ENCODE measurements at places on chromosomes 6 and 20.
A peak's percentile ranks its signal among the peaks of the same experiment; 100 is the strongest.

DNA sequence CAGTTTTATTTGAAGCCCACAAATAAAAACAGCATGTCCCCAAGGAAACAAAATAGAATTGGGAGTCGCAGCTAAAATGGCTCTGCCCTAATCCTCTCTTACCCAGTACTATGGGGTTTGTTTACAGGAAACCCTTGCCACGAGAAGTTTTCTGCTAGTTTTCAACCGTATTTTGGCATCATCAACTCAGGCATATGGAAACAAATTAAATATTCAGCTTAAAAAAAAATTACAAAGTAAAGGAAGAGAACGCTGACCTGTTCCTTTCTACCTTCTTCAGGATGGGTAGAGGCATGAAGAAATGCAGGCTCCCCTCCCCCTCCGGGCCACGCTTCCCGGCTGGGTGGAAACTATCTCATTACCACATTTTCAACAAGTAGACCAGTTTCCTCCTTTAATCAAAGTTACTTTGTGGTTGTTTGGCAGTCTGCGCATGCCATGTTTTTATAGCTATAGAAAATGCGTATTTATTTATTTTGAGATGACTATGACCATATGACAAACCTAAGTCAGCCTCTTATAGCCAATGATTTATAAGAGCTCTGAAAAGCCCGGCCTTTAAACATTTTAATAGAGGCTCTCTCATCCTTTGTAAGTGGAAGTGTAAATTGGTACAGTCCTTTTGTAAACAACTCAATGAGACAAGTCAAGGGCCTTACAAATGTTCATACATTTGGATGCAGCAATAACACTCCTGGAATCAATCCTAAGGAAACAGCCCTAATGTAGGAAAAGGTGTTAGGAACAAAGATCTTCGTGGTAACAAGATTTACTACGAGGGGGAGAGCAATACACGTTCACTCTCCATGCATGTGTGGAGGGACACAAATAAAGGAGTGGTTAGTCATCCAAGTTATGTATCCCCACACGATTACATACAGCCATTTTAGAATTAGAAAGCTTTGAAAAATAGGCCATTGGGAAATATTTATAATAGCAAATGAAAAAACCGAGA lies 16.1 kb upstream of the ZNF217 start:
- DNase-seq, result peak; percentile 6

- no peak for DNase-seq
Observed at GRCh38 chr6:89750338-89750737, 69.3 kb downstream of the MDN1 start.

- DNase-seq, result no peak
Observed at GRCh38 chr6:93194480-93194879, 224.9 kb downstream of the EPHA7 start.

GRCh38 chr20:40953416-40953815 lies 75.2 kb upstream of the TOP1 start:
- DNase-seq, result no peak

DNA sequence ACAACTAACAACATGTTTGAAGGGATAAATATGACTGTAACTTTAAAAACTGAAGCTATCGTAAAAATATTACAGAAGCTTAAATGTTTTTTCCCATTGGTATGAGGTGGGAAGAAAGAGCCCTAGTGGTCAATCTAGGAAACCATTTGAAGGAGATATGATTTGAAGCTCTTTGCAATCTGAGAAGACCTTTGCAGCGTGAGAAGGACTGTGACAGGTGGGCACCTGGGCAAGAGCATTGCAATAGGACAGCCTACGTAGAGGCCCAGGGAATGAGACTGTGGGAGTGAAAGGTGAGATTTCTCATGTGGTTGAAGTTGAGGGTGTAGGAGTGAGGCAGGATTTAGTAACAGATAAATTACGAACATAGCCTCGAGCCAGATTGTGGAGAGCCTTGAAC lies 108.0 kb upstream of the PDE7B start:
- no peak for DNase-seq

GRCh38 chr6:88177961-88178464 lies 11.9 kb upstream of the CNR1 start:
- no peak for DNase-seq

- DNase-seq, result no peak
Observed at GRCh38 chr20:58147628-58148370, 80.7 kb downstream of the ANKRD60 start.

- no peak for DNase-seq
Observed at GRCh38 chr20:51738877-51739447, 29.2 kb downstream of the ATP9A start.

DNA sequence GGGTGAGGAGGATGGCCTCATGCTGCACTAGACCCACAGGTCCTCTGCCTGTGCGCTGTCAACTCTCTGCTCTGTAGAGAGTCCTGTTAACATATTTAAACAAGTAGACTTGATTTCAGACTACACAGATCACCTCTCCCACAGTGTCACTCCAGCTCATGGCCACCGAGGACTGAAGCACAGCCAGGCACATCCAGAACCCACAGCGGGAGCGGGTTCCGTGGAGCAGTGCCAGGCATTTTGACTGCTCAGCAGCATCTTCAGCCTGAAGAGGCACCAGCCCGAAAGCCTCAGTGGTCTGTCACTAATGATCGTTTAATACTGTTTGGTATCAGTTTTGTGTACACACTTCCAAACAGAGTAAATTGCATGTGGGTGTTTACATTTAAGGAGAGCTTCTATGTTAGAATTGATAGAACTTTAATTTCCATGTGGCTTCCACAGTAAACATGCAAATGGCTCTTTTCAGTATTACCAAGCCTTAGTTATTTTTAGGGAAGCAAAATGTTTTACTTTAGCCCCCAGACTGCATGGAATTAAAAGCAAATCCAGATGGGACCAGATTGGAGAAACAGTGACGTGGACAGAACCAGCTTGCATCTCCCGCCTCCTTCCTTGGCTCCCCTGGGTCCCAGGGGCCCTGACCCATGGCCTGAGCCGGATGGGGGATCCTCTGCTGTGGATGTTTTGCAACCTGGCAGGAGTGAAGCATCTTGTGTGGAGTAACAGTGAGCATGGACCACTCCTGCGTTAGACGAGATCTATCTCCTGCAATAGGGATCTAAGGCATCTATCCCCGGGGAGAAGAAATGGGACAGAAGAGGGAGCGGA lies 196.7 kb upstream of the CDH4 start:
- no peak for DNase-seq

DNA sequence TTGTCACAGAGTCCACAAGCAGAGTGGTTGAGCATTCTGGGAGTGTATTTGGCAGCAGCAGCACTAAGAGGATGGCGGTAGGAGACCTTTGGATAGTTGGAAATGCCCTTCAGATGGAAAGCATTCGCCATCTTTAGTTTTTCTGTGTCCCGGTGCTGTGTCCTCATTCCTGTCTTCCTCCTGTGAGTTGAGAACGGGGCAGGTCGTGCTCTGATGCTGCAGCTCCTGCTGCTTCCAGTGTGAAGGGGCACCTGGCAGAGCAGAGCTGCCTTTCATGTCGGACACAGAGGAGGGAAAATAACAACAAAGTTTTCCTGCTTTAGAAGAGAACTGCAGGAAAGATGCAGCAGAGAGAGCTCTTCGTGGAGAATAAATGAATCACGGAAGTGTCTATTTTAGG lies 194.8 kb downstream of the SLC24A3 start:
- no peak for DNase-seq

- DNase-seq, result no peak
Observed at GRCh38 chr20:22771706-22772105, 187.3 kb upstream of the FOXA2 start.

- no peak for DNase-seq
Observed at GRCh38 chr6:84733889-84734288, 30.5 kb downstream of the TBX18 start.

- peak; percentile 78 for DNase-seq
Observed at GRCh38 chr6:139764498-139764986, 390.1 kb upstream of the CITED2 start.

- DNase-seq, result no peak
Observed at GRCh38 chr6:139308286-139308916, 16.6 kb upstream of the TXLNB start.

- DNase-seq, result no peak
Observed at GRCh38 chr20:4043796-4044195, 28.4 kb upstream of the RNF24 start.

- DNase-seq, result peak; percentile 6
Observed at GRCh38 chr6:4905826-4906225, 98.0 kb downstream of the RPP40 start.

GRCh38 chr20:37257988-37258387 lies 3.6 kb downstream of the GHRH start:
- DNase-seq, result no peak

- DNase-seq, result no peak
Observed at GRCh38 chr6:154500769-154501577, 9.5 kb downstream of the CNKSR3 start.

GRCh38 chr6:134467620-134468019 lies 149.7 kb upstream of the SGK1 start:
- DNase-seq, result no peak

DNA sequence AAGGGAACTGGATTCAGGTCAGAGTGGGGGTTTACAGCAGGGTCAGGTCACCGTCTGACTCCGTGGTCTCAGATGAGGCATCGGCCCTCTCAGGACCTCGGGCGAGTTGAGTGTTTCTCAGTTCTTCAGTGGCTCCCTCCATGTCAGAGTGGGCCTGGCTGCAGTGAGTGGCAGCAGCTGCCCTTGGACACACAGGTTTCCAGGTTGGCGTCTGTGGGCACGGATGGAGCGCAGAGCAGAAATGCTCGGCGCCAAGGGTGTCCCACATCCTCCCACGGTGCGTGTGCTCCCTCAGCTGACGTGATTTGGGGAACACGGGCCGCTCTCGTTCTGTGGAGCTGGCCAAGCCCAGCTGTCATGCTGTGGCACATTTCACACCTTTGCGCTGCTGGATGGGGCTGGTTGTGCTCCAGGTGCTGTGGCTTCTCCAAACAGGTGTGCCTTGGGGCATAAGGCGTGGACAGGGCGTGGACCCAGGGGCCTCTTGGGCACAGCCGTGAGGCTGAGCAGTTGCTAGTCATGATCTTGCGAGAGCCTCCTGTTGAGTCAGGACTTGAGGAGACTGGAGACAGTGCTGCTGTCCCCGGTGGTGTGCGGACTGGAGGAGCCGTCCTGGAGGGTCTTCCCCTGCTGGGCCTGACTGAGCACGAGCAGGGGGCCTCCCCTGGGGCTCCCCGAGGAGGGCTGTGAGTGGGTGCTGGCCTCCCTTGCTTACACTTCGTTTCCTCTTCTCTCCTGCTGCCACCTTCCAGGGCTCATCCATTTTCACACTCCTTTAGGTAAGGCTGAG lies 9.5 kb upstream of the DNAJC5 start:
- DNase-seq, result no peak

DNA sequence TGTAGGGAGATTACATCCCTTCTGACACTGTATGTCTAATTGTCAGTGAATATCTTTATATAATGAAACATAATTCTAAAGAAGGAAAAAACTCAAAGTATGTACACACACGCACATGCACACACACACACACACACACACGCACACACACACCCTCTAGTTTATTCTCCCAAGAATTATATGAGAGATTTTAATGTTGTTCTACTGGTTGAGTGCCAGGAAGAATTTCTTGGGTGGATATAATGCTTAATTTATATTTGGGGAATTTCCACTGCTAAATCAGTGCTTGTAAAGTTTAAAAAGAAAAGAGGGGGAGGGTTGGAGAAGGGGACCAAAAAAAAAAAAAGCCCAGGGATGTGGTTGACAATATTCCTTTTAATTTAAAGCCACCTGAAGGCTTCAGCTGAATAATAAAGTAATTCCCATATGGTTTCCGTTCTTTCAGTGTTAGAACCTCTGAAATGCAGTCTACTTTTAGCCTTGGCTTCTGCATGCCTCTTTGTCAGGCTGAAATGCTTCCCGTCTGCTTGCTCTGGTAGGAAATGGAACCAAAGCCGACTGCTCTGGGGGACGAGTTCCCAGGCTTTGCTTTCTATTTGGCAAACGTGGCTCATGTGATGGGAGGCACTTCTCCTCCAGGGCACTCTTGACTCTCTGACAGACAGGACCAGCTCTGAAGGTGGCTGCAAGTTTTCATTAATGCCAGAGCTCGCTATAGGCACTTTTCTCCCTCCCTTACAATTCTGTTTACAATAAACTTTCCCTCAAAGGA lies 225.4 kb downstream of the PRL start:
- DNase-seq, result no peak

- DNase-seq, result no peak
Observed at GRCh38 chr6:10589429-10589727, 68.2 kb downstream of the GCNT2 start.

- no peak for DNase-seq
Observed at GRCh38 chr20:58127701-58128111, 100.7 kb downstream of the ANKRD60 start.

DNA sequence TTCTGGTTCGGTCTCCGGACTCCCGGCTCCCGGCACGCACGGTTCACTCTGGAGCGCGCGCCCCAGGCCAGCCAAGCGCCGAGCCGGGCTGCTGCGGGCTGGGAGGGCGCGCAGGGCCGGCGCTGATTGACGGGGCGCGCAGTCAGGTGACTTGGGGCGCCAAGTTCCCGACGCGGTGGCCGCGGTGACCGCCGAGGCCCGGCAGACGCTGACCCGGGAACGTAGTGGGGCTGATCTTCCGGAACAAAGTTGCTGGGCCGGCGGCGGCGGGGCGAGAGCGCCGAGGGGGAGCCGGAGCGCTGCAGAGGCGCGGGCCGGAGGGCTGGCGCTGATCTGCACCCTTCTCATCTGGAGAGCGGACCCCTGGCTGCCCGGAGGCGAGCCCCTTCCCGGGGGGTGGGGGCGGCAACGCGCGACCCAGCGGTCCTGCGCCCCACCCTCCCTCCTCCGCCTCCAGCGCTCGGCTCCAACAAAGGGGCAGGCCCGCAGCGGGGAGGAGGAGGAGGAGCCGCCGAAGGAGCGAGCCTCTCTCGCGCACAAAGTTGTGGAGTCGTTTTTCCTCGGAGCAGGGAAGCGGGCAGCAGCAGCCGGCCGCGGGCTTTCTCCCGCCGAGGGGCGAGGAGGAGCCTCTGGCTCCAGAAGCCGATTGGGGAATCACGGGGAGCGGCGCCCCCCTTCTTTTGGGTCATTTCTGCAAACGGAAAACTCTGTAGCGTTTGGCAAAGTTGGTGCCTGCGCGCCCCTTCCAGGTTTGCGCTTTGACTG lies at the start of gene UTRN:
Gene UTRN, plus strand, starts transcription at position 553 of the 765 bp plus-strand sequence. CDS start 6,494 bp downstream, outside the sequence.
- DNase-seq, result peak; percentile 80

DNA sequence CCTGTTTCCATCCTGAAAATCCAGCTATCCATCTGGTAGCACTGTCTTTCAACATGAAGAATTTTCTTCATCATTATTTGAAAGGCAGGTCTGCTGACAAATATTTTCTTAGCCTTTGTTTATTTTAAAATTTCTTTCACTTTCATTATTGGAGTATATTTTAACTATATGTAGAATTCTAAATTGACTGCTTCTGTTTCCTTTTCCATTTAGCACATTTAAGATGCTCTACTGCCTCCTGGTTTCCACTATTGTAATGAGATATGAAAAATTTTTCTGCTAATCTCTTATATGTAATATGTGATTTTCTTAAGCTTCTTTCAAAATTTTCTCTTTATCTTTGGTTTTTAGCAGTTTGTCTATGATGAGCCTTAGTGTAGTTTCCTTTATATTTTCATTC lies 97.3 kb downstream of the TBC1D32 start:
- no peak for DNase-seq

- peak; percentile 48 for DNase-seq
Observed at GRCh38 chr6:42970871-42971612, 7.9 kb downstream of the PEX6 start.

DNA sequence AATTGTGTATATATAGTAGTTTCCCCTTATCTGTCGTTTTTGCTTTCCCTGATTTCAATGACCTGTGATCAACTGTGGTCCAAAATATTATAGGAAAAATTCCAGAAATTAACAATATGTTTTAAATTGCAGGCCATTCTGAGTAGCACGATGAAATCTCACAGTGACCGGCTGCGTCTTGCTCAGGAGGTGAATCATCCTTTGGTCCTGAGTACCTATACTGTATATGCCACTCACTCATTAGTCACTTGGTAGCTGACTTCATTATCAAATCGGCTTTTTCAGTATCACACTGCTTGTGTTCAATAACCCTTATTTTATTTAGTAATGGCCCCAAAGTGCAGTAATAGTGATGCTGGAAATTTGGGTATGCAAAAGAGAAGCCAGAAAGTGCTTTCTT lies 728.3 kb upstream of the EYS start:
- no peak for DNase-seq

Data from bone marrow (tissue), 2 donors.